ENCODE measurements at places on chromosomes 7 and 10.

GRCh38 chr10:132516771-132517725 is 20.5 kb upstream of the INPP5A start:
- peak; percentile 86 for DNase-seq

DNA sequence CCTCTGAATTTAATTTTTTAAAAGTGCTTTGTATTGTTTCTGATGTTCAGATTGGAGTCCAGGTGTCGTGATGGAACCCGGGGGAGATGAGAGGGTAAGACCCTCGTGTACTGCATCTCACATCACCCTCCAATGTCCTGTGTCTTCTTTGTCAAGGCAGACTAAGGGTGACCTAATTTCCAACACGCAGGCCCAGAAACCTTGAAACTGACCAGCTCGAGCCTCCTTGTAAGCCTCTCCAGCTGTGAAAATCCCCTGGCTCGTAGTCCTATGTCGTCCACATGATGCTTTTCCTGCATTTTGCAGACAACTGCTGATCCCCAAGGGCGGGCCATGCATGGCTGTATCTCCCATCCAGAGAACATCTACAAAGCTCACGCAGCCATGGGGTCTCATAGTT is 220.2 kb downstream of the ARHGAP12 start:
- DNase-seq: no peak

DNA sequence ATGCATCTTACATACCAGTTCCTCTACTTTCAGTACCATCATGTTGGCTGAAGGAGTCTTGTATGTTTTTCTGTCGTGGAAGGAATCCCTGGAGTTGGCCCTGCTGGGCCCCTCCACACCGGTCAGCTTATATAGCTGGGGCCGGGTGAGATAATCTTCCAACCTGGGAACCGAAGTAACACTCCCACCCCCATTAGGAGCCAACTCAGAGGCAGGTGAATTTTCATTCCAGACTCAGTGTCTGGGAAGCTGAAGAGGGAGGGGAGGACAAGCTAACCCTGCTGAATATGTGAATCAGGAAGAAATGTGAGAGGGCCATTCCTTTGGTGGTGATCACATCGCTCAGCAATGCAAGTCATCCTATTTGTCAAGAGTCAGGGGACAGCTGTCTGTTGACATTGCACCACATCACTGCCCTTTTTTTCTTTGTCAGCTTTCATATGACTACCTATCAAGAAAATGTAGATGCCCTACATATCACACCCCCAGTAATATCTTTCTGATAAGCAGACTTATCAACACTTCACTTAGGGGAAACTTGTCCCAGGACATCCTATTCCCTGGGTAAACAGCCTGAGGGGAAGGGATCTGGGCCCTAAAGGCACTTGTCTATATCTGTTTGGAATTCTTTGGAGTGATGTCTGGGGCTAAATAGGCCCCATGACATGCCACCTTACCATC is at the start of gene ANKRD1:
ANKRD1 (minus strand) TSS at position 102 of the 681 bp plus-strand sequence; CDS start at position 42, 60 bp downstream.
- peak; percentile 3 for DNase-seq

GRCh38 chr7:44084701-44085100 is 2.4 kb upstream of the POLM start:
- DNase-seq: no peak

DNA sequence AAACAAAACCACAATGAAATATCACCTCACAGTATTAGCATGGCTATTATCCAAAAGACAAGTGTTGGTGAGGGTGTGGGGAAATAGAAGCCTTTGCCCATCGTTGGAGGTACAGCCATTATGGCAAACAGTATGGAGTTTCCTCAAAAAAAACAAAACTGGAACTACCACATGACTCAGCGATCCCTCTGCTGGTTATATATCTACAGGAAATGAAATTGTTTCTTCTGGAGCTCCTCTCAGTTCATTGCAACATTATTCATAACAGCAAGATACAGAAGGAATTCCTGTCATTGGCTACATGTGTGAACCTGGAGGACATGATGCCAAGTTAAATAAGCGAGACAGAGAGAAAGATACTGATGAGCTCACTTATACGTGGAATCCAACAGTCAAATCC is 2.4 kb upstream of the UBE3C start:
- DNase-seq: peak; percentile 59

DNA sequence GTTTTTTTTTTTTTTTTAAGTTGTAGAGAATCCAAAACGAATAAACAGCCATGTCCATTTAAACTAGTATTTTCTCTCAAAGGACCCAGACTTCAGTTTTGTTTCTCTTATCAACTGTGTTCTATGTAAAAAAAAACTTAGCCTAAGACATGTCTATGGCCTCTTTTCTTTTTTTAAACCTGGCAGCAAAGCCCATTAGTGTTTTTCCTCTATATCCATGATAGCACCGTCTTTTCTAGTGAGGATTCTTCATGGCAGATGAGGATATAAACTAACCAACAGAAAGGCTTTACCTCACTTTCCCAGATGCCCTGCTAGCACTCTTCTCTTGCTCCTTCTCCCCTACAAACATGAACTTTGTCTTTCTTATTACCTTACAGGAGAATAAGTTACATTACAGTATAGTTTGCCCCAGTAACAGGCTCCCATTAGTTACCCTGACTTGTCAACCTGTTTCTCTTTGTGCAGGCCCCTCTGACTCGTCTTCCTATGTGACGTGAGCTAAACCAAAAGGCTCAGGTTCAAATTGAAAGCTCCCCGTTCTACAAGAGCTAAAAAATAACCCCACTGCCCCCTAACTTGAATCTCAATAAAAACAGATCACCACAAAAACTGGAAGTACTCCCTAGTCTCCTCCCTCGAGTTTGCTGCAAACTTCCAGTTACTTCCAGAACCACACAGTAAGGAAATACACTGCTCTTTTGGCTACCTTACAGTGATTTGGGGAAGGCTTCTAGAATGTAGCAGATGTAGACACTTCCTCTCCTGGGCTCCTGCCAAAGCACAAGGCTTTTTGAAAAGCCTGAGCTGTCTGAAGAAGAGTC is 20.1 kb downstream of the P4HA1 start:
- peak; percentile 76 for DNase-seq

DNA sequence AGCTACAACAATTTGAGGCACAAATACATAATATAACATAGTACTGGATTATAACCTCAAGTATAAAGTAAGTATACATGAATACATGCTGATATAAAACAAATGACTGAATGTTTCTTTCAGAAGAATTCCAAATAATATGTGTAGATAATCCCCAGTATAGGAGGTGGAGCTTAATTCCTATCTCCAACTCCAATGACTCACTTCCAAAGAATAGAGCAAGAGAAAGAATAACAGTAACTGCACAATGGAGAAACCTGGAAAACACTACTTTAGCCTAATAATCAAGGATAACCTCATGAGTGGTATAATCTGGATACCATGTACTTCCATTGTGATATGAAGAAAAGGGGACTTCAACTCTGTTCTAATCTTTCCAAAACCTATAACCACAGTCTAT is 13.7 kb upstream of the SEMA3C start:
- DNase-seq: no peak

DNA sequence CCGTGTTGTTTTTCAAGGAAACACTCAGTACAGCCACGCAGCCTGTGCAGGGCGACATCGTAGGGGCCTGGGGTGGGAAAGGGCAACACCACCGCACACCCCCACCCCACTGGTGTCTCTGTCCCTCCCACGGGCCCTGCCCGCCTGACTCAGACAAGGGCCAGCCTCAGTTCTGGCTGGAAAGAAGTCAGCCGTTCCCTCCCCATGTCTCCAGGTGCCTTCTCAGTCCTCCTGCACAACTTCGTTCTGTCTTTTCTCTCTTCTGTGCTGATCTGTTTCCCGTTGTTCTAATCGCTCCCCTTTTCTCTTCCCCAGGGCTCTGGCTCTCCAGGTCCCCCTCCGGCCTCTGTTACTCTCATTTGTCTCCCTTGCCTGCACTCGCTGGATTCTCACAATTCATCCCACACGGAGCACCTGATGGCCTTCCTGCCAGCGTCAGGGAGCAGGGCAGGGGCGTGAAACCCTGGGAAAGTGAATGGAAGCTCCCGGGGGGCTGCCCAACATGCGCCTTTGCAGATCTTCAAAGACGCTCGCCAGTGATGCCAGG is 97.7 kb downstream of the WDR37 start:
- DNase-seq: no peak

DNA sequence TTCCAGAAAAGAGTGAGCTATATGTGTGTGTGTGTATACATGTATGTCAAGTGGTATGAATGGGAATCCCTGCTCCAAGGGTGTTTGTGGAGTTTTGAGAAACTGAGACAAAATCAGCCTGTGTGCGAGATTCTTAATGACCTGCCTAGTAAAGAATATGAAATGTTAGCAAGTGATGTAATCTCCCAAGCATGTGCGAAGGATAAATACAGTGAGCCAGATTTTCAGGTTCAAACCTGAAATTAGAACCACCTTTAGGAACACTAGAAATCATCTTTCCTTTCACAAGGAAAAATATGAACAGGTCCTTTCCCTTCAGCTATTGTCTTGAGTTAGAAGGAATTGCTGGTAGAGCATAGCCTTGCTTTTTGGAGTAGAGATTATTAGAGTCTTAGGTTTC is 457.6 kb downstream of the LRMDA start:
- DNase-seq: no peak

GRCh38 chr10:121159670-121160069 is 308.5 kb downstream of the WDR11 start:
- no peak for DNase-seq

GRCh38 chr10:6995341-6995740 is 415.3 kb upstream of the PRKCQ start:
- DNase-seq: no peak

GRCh38 chr7:103048833-103049232 is 25.8 kb downstream of the FBXL13 start:
- no peak for DNase-seq

DNA sequence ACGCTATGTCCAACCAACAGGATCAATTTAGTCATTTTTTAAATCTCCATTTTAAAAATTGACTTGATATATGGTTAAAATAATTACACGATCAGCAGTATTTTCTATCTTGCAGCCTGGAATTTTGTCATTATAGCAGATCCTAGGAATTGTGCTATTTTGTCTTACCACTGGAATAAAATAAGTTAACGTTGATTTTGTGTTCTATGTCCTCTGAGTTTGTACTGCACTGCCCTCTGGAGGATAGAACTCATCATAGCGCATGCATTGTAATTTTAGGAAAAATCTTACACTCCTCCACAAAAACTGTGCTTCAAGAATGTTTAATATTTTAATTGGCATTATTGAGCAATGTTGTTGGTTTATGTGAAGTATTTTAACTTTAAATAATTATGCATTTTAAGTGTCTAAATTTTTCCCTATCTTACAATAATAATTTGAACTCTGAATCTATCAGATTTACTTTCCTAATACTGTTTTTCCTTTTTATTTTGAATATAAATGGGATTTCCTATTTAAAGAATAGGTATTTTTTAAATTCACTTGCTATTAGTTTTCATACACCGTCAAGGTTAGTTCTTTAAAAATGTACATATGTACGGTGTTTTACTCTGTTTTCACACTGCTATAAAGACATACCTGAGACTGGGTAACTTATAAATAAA is 220.1 kb downstream of the PPP1R3A start:
- peak; percentile 21 for DNase-seq

DNA sequence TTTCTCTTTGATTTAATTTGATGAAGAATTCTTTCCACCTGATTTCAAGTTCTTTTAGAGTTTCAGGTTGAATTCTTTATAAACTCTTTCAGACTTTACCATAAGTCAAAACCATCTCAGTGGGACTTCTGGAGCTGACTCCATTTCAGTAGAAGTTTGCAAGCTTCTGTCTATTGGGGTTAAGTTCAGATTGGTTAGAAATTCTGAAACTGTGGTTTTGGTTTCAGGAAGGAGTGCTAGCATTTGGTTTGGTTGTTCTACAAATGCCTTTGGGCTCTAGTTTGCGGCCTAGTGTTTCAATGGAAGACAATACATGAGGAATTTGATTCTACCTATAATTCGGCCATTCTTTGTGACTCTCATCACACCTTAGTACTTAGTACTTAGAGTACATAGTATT is 176.8 kb upstream of the RHOBTB1 start:
- no peak for DNase-seq

- DNase-seq: no peak
These were observed 5.0 kb upstream of the CCM2 start for GRCh38 chr7:44994877-44995554.

GRCh38 chr7:104652434-104652833 is 324.0 kb downstream of the LHFPL3 start:
- no peak for DNase-seq

GRCh38 chr10:122342293-122343134 is 32.0 kb upstream of the PLEKHA1 start:
- peak; percentile 72 for DNase-seq

DNA sequence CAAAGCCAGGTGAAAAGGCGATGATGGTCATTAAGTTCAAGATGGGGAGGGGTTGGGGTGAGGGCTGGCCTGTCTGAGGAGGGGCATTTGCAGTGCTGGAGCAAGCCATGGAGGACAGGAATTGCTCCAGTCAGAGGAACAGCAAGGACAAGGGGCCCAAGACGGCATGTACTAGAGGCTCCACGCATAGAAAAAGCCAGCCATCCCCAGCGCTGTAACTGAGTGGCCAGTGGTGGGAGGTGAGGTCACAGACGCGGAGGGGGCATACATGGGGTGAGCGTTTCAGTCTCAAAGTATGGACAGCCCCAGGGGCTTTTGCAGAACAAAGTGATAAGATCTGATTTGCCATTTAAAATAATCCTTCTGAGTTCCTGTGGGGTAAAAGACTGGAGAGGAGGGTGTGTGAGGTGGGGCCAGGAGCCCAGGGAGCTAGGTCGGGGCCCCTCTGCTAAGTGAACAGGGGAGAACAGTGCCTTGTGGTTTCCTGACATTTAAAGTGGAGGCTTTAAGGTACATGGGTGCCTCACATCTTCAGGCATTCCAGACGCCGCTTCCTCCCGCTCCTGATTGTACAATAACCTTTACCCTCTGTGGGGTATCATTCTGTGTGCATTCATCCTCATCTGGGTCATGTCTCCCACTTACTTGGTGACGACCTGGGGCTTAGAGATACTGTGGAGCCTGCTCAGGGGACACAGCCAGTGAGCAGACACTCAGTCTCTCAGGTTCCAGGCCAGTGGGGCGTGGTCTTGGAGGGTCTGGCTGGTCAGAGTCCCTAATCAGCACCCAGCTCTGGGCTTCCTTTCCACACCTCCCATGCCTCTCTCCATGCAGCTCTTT is 105.6 kb upstream of the GPR26 start:
- DNase-seq: no peak

DNA sequence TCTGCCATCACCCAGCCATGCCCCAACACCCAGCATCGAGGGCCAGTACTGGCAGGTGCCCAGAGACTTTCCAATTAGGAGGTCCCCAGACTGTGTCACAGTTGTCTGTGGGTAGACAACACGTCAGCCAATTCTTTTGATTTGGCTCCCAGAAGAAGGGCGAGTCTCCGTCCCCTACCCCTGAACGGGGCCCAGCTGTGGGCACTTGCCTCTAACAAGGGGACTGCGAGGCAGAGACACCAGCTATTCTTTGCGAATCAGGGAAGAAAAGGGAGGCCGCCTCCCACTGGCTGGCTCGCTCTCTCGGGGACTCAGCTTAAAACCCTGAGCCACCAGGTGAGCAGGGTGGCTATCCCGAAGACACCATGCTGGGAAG is 167.3 kb downstream of the USP6NL start:
- no peak for DNase-seq

- peak; percentile 50 for DNase-seq
These were observed 48.8 kb downstream of the COL26A1 start for GRCh38 chr7:101411508-101411874.

- no peak for DNase-seq
These were observed 10.3 kb downstream of the PRF1 start for GRCh38 chr10:70592186-70592735.

All from suppressor macrophage (primary cell).